ENCODE measurements at places on chromosomes 7 and 10. TPM values are rescaled to one million over a fixed set of nuclear protein-coding genes. Genes with fewer than 3 reads are reported as not detected.

DNA sequence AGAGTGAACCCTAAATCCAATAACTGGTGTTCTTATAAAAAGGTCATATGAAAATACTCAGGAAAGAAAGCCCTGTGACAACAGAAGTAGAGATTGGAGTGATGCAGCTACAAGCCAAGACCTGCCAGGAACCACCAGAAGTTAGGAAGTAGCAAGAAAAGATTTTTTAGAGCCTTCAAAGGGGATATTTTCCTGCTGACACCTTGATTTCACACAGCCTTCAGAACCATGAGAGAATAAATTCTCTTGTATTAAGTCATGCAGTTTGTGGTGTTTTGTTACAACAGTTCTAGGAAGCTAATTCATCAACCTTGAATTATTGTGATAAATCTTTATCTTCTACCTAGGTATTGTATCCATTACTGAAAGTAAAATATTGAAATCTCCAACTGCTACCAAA, 81.0 kb downstream of the HYCC1 start:
- DNase-seq: no peak

Gene SAMD9L
- total RNA-seq: 9.3 TPM

Gene GPR85
- total RNA-seq: 4.9 TPM

- no peak for DNase-seq
Observed at GRCh38 chr10:7239312-7239985, 171.4 kb downstream of the SFMBT2 start.

GRCh38 chr10:29555746-29556481, 78.9 kb downstream of the SVIL start:
- DNase-seq: peak; percentile 55

Gene CDHR3
- 1.9 TPM for total RNA-seq

Gene HABP2
- total RNA-seq: not detected

Gene MLXIPL
- not detected for total RNA-seq

DNA sequence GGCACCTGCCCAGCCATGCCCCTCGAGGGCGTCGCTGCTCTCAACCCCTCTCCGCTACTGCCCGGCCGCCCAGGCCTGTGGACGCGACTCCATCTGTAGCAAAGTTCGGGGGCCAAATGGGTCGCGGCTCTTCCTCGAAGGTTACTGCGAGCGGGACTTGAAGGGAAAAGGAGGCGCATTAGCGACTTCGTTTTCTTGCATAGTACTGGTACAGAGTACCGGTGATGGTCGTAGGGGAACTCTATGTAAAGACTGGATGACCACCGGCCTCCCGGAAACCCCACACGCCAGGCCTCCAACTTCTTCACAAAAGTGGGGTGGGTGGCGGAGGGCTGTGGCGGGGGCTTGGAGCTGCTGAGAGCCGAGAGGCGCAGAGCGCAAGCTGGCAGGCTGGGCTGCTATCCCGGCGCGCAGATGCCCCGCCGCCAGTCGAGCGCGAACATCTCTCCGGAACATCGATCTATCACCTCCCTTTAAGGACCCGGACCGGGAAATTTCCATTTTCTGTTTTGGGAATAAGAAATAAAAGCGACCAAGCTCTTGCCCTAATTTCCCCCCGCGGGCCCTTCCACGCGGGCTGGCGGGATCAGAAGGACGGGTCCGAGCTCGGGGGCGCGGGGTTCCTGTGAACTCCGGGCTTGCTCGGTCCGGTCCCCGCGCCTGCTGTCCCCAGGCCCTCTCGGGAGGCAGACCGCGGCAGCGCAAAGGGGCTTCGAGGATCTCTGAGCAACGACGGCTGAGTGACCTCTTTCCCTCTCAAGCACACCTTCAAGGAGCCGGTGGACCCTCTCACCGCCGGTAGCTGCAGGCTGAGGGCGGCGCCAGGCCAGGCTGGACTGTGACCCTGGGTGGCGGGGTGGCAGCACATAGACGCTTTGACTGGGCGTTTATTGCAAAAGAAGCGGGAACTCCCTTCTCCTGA, 12.2 kb upstream of the FEZF1 start:
- no peak for DNase-seq

GRCh38 chr7:139566736-139567646, 43.5 kb downstream of the CLEC2L start:
- DNase-seq: no peak

Gene MTPN
- total RNA-seq: 242 TPM

GRCh38 chr10:20835335-20835734, 61.8 kb downstream of the NEBL start:
- no peak for DNase-seq
